Thymus (tissue), 14 donors: ENCODE measurements at places on chromosomes 5 and 9. TPM values are rescaled to one million over a fixed set of nuclear protein-coding genes. Genes with fewer than 3 reads are reported as not detected.
A peak's percentile ranks its signal among the peaks of the same experiment; 100 is the strongest.

The PCDHGA2 gene
- polyA plus RNA-seq: 0.46 TPM

The SEMA5A gene
- polyA plus RNA-seq: 1.2 TPM

- H3K36me3 ChIP-seq: peaks cover 40% of the 10 kb centered on the region
- no peaks in the 10 kb centered on the region for H3K27me3 ChIP-seq
- H3K4me3 ChIP-seq: no peak overlapping the region
- H3K27ac ChIP-seq: no peak overlapping the region
These were observed 9.9 kb downstream of the ANP32B start for GRCh38 chr9:97993000-97993399.

- H3K4me3 ChIP-seq: no peak overlapping the region
- DNase-seq: no peak
- H3K4me1 ChIP-seq: no peaks in the 10 kb centered on the region
- no peak overlapping the region for H3K27ac ChIP-seq
These were observed 297.3 kb downstream of the NR3C1 start for GRCh38 chr5:143106174-143106573.

GRCh38 chr9:3954331-3955304, 345.2 kb downstream of the GLIS3 start:
- no peak overlapping the region for H3K27ac ChIP-seq
- H3K36me3 ChIP-seq: no peaks in the 10 kb centered on the region
- H3K4me3 ChIP-seq: no peak overlapping the region
- DNase-seq: no peak

- peaks cover 70% of the 10 kb centered on the region for H3K4me1 ChIP-seq
- no peaks in the 10 kb centered on the region for H3K27me3 ChIP-seq
- no peak for DNase-seq
These were observed 49.8 kb downstream of the AK8 start for GRCh38 chr9:132828201-132828770.

GRCh38 chr9:88143957-88144625, 5.8 kb upstream of the SPATA31C2 start:
- H3K4me3 ChIP-seq: no peak overlapping the region
- H3K27ac ChIP-seq: no peak overlapping the region
- no peaks in the 10 kb centered on the region for H3K27me3 ChIP-seq
- no peak for DNase-seq
- H3K4me1 ChIP-seq: no peaks in the 10 kb centered on the region

- H3K4me1 ChIP-seq: no peaks in the 10 kb centered on the region
These were observed 17.5 kb downstream of the UBE2QL1 start for GRCh38 chr5:6465831-6466790.

- H3K27ac ChIP-seq: no peak overlapping the region
- DNase-seq: no peak
- no peaks in the 10 kb centered on the region for H3K27me3 ChIP-seq
- H3K4me3 ChIP-seq: no peak overlapping the region
- no peaks in the 10 kb centered on the region for H3K4me1 ChIP-seq
These were observed 155.8 kb downstream of the SEMA5A start for GRCh38 chr5:9390113-9390512.

- H3K27me3 ChIP-seq: no peaks in the 10 kb centered on the region
- no peak for DNase-seq
- no peaks in the 10 kb centered on the region for H3K4me1 ChIP-seq
These were observed 49.0 kb upstream of the DPYSL3 start for GRCh38 chr5:147558826-147559225.

DNA sequence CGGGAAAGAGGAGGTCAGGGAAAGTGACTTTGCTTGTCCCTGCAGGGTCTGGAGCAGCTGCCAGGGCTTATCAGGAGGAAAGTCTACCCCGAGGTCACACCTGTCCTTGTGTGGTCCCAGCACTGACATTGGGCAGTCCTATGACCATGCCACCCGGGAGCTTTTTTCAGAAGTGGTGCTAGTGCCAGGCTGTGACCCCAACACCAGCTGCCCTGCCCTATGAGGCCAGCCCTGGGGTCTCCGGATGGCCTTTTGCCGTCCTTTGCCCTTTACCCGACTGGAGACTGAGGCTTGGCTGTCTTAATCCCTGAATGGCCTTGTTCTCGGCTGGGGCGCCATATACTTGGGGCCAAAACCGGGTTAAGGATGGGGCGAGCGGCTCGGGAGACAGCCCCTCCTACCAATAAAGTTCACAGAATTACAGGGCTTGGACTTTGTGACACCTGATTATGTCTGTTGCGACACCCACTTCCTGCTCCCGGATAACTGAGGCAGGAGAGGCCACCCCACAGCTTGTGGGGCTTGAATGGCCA, 22.2 kb upstream of the SLC9A3 start:
- H3K4me1 ChIP-seq: no peaks in the 10 kb centered on the region
- H3K27me3 ChIP-seq: no peaks in the 10 kb centered on the region
- H3K36me3 ChIP-seq: no peaks in the 10 kb centered on the region
- H3K27ac ChIP-seq: no peak overlapping the region
- H3K4me3 ChIP-seq: no peak overlapping the region

- no peaks in the 10 kb centered on the region for H3K36me3 ChIP-seq
- no peak overlapping the region for H3K4me3 ChIP-seq
- no peaks in the 10 kb centered on the region for H3K27me3 ChIP-seq
- no peak overlapping the region for H3K27ac ChIP-seq
- DNase-seq: peak; percentile 55
- H3K4me1 ChIP-seq: peaks cover 4% of the 10 kb centered on the region
These were observed 82.2 kb upstream of the IL12B start for GRCh38 chr5:159412284-159413046.

GRCh38 chr9:87497604-87498045, at the start of gene DAPK1:
Gene DAPK1 (plus strand): TSS chr9:87497867. CDS start chr9:87499078, 1,211 bp downstream.
- DNase-seq: peak; percentile 79
- H3K36me3 ChIP-seq: no peaks in the 10 kb centered on the region
- H3K4me1 ChIP-seq: peaks cover 27% of the 10 kb centered on the region
- H3K27ac ChIP-seq: peak within 1 kb of the TSS; percentile 61
- no peaks in the 10 kb centered on the region for H3K27me3 ChIP-seq
- peak within 1 kb of the TSS; percentile 92 for H3K4me3 ChIP-seq

DNA sequence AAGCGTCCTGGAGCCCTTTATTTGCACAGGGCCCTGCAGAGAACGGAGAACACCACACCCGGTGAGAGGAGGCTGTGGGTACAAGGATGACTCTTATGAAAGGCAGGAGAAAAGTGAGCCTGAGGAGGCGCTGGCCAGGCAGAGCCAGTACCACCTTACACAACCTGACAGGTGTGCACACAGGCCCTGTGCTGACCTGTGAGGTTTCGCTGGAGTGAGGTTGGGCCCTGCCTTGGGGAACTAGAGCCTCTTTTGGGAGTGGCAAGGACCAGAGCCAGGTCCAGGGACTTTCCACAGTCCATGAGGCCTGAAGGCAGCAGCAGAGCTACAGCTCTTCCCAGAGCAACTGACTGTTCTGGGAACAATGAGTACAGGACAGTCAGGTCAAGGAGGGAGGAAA, 3.1 kb downstream of the SRD5A1 start:
- H3K27me3 ChIP-seq: no peaks in the 10 kb centered on the region
- no peaks in the 10 kb centered on the region for H3K36me3 ChIP-seq
- DNase-seq: peak; percentile 21
- peaks cover 21% of the 10 kb centered on the region for H3K4me1 ChIP-seq
- peak overlapping the region; percentile 62 for H3K27ac ChIP-seq

GRCh38 chr9:126844085-126844484, 16.4 kb upstream of the ZBTB34 start:
- no peaks in the 10 kb centered on the region for H3K36me3 ChIP-seq
- H3K4me3 ChIP-seq: no peak overlapping the region
- H3K27ac ChIP-seq: no peak overlapping the region
- DNase-seq: no peak
- H3K27me3 ChIP-seq: no peaks in the 10 kb centered on the region
- no peaks in the 10 kb centered on the region for H3K4me1 ChIP-seq

- no peaks in the 10 kb centered on the region for H3K36me3 ChIP-seq
- H3K27ac ChIP-seq: no peak overlapping the region
- no peaks in the 10 kb centered on the region for H3K27me3 ChIP-seq
- no peaks in the 10 kb centered on the region for H3K4me1 ChIP-seq
- H3K4me3 ChIP-seq: no peak overlapping the region
These were observed 89.2 kb upstream of the PTCH1 start for GRCh38 chr9:95605816-95606488.
